Renal pelvis (tissue), 12 donors: ENCODE measurements at places on chromosomes 4 and X. TPM values are rescaled to one million over a fixed set of nuclear protein-coding genes. Genes with fewer than 3 reads are reported as not detected.
A peak's percentile ranks its signal among the peaks of the same experiment; 100 is the strongest.

The GAGE12F gene
- polyA plus RNA-seq, result not detected

The SHROOM3 gene
- 36.8 TPM for polyA plus RNA-seq

The MTMR8 gene
- 2.8 TPM for polyA plus RNA-seq

DNA sequence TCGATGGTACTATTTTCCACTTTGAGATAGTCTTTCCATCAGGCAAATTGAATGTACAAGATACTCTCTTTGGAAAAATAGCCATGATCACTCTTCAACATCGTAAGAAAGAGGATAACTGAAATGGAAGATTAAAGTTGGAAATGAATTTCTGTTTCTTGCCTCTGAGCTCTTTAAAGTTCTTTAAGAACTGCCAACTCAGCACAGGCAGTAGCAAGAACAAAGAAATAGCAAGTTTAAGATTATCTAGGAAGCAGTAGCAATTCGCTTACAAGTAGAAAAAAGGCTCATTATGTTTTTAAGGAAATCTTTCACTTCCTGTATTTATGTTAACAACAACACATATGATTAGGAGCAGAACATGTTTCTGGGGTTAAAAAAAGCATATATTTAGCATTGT, 127.6 kb downstream of the CDS1 start:
- no peak for DNase-seq

DNA sequence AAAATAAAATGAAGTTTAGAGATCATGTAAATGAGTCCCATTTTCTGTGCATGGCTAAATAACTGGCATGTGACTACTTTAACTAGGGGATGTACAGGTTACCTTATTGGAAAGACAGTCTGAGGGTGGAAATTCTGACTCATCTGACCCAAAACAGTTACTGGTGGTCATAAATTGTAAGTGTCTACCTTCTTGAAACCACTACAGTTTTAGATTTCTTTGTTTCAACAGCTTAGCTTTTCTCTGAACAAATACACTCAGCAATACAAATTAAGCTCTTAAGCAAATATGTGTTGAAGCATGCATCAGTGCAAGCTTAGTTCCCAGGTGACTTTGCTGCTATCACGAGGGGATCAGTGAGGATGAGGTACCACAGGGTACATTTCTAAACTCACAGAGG, 60.7 kb upstream of the PGM2 start:
- DNase-seq, result no peak

The SSX4 gene
- not detected for polyA plus RNA-seq

GRCh38 chr4:181528570-181529184, 714.5 kb upstream of the TENM3 start:
- DNase-seq, result peak; percentile 77

GRCh38 chr4:171101845-171102244, 711.4 kb upstream of the GALNTL6 start:
- no peak for DNase-seq

DNA sequence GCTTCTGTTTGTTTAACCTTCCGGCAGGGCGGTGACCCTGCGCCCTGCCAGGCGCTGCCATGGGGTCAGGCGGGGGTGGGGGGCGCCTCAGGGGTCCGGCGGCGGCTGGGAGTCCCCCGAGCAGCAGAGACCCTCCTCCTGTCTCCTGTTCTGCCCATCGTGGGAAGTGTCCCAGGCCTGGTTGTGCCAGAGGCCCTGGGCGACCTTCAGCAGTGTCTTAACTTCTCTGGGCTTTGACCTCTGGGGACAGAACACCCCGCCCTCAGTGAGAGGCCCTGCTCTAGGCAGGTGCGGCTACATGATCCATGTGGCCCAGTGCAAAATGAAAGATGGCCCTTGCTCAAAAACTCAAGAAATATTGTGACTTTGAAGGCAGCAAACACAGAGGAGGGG, 22.8 kb upstream of the HMX1 start:
- no peak for DNase-seq

DNA sequence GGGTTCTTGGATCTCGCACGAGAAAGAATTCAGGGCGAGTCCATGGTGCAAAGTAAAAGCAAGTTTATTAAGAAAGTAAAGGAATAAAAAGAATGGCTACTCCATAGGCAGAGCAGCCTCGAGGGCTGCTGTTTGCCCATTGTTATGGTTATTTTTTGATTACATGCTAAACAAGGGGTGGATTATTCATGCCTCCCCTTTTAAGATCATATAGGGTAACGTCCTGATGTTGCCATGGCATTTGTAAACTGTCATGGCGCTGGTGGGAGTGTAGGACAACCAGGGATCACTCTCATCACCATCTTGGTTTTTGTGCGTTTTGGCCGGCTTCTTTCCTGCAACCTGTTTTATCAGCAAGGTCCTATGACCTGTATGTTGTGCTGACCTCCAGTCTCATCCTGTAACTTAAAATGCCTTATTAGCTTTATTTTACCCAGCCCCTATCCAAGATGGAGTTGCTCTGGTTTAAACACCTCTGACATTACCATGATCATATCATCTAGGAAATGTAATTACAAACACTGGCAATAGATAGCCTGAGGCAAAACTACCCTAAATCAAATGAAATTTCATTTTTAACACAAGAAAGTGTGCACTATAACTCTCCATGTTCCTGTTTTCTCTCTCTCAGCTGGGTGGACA, 94.3 kb upstream of the ATXN3L start:
- no peak for DNase-seq

- no peak for DNase-seq
Measured at GRCh38 chrX:17769701-17770269, 32.5 kb downstream of the SCML1 start.

The ETDA gene
- polyA plus RNA-seq, result not detected

GRCh38 chr4:42641161-42641560, 15.7 kb downstream of the ATP8A1 start:
- no peak for DNase-seq

The ANK2 gene
- 65.4 TPM for polyA plus RNA-seq

DNA sequence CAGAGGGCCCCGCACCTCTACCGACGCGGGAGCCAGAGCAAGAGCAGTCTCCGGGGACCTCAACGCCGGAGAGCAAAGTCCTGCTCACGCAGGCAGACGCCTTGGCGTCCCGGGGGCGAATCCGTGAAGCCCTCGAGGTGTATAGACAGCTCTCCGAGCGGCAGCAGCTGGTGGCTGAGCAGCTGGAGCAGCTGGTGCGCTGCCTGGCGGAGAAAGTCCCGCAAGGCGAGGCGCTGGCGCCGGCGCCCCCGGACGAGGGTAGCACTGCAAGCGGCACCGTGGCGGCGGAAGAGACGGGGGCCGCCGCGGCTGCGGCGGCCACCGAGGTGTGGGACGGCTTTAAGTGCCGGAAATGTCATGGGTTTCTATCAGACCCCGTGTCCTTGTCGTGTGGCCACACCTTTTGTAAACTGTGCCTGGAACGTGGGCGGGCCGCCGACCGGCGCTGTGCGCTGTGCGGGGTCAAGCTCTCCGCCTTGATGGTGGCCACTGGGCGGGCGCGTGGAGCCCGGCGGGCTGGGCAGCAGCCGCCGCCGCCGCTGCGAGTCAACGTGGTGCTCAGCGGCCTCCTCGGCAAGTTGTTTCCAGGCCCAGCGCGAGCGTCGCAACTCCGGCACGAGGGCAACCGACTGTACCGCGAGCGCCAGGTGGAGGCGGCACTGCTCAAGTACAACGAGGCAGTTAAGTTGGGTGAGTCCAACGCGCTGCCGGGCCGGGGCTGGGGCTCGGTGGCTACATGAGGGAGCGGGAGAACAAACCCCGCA, 672 bp downstream of the LONRF3 start:
- no peak for DNase-seq

GRCh38 chr4:152936446-152937335, 568 bp downstream of the FHDC1 start:
- DNase-seq, result peak; percentile 29
